T-helper 2 cell (primary cell): ENCODE measurements at places on chromosomes 16 and 17.

GRCh38 chr16:31529108-31529936, 1.6 kb downstream of the AHSP start:
- no peak for DNase-seq

DNA sequence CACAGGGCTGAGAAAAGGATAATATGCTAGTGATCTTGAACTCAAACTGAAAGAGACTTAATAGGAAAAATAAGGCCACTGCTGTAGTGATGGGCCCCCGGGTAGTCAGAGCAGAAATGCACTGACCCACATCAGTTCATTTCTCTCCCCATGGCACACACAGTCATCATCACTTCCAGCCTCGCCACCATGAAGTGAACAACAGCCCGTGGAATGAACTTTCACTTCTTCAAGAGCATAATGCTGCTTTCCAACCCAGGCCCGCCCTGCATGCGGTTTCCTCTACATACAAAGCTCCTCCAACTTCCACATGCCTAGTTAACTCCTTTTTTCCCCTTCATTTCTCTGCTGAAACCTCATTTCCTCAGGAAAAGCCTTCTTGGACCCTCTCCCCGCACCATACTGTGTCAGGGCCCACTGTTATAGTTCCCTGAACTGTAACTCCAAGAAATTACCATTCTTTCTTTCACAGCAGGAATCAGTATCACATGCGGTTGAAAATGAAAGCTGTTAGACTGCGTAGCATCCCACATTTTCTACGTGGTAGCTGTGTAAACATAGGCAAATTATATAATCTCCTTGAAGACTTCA, 65.8 kb upstream of the SMIM36 start:
- no peak for DNase-seq

- DNase-seq = no peak
Observed at GRCh38 chr17:77496401-77496801, 355.6 kb downstream of the SEC14L1 start.

DNA sequence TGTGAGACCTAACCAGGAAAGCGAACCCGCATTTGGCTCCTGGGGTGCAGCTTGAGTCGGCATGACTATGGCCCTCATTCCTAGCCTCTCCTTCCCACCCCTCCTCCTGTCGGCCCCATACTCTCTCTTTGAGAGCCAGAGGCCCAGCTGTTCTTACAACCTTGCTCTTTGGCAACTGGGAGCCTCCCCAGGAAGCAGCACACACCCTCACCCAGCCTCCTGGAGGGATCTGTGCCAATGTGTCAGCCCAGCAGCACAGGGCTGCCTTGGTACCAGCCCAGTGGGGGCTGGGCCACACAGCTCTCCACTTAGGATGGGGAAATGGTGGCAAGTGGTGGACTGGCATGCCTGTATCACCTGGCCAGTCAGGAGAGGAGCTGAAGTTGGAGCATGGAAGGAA, 70.3 kb upstream of the LGALS9 start:
- no peak for DNase-seq

- no peak for DNase-seq
Observed at GRCh38 chr17:10956821-10957220, 118.9 kb upstream of the PIRT start.

- no peak for DNase-seq
Observed at GRCh38 chr17:78166416-78166815, 2.0 kb upstream of the SYNGR2 start.

DNA sequence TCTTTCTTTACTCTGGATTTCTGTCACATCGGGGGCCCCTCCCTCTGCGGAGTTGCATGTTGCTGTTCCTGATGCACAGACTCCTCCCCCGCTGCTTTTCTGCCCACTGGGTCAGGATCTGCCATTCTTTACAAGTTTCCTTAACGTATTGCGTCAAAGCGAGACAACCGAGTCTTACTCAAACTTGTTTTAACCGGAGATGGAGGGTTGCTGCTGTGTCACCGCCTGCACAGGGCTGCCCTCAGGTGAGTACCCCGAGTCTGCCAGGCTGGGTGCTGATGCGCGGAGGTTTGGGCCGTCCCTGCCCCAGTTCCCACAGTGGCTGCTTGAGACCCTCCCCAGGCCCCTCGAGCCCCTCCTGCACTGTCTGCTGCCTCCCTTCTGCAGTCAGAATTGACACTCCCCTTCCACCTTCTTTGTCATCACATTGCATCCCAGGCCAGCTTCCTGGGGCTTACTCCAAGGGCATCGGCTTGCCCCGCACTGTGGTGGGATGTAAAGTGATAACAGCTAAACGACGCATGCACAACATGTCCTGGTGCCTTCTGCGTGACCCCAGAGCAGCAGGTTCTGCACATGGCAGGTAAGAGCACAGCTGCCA, 19.3 kb downstream of the CARHSP1 start:
- no peak for DNase-seq

GRCh38 chr17:30939051-30939689, 17.4 kb downstream of the ADAP2 start:
- DNase-seq = no peak

GRCh38 chr16:56050916-56051315, 140.4 kb upstream of the GNAO1 start:
- no peak for DNase-seq

DNA sequence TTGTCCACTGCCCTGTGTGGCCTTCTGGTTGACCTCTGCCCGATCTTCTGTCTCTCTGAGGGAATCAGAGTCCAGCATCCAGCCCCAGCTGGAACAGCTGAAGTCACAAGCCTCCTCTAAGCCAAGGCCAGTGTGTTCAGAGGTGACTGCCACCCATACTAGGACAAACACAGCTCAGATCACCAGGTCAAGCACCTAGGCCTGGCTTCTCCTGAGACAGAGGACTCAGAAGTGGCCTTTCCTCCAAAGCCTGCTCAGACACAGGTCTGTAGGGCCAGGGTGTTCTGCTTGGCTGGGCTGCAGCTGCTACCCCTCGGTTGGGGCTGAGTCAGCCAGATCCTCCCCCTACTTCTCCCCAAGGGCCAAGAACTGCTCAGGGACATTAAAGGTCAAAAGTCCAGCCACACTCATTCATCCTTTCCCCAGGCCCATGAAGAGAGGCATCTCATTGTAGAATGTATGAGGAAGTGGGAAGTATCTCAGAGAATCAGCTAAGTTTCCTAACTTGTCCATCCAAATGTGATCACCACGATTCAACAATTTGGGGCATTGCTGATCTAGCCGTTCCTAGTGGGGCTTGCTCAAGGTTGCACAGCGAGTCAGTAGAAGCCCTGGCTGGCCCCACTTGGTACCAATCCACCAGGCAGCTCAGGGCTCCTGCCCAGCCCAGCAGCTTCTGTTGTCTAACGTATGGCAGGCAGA, 7.6 kb downstream of the SLC46A1 start:
- DNase-seq = no peak

DNA sequence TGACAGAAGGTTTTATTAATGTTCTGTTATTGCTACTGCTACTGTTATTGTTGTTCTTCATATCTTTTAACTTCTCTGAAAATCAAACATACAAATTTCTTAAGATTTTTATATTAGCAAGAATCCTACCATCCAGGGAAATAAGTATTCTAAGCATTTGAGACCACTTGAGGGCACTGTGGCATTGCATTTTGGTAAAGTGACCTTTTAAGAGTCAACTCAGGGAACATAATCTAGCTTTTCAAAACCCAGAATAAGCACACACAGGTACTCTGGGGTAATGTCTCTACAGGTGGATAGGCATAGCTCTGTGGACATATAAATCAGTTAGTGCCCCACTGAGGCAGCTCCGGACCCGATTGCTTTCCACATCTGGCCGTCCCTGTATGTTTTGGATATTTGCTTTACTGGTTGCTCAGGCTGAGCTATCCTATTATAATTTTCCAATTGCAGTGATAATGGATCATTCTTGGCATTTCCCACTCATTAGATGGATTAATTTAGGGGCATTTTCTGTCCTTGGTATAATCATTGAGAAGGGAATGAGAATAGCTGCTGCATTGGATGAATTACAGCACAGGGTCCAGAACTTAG, 1425.1 kb upstream of the CDH8 start:
- no peak for DNase-seq

DNA sequence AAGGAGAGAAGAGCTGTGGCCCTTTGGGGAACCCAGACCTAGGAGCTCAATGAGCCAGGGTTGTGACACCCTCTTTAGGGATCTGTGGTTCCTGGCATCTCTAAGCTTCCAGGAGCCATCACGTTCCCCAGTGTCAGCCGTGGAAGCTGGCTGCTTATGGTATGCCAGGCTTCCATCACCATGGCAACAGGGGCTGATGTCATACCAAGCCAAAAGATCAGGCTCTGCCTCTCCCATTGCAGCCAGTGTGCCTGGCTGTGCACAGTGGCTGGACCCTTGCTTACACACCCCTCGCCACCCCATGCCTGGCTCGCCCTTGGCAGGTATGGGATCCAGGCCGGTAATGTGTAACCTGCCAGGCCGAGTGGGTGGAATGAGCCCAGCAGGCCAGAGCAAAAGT, 91.1 kb downstream of the SSH2 start:
- DNase-seq = no peak

DNA sequence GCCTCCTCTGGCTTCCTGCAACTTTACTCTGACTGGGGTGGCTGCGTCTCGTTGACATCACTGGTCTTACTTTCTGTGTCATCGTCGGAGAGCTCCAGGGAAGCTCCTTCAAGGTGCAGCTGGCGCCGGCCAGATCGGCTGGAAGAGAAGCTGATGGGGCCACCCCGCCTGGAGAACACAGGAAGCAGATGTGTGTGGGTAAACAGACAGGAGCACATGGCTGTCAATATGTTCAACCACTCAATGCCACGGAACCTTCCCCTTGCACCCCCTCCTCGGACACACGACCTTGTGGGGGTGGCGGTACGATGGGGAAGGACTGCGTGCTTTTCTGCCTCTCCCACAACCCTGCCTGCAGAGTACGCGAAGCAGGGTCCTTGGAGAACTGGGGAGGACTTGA, 40.1 kb downstream of the NDEL1 start:
- no peak for DNase-seq

- no peak for DNase-seq
Observed at GRCh38 chr17:58364270-58364942, 12.4 kb upstream of the SUPT4H1 start.

GRCh38 chr16:56614549-56614991, 6.2 kb downstream of the MT2A start:
- no peak for DNase-seq

DNA sequence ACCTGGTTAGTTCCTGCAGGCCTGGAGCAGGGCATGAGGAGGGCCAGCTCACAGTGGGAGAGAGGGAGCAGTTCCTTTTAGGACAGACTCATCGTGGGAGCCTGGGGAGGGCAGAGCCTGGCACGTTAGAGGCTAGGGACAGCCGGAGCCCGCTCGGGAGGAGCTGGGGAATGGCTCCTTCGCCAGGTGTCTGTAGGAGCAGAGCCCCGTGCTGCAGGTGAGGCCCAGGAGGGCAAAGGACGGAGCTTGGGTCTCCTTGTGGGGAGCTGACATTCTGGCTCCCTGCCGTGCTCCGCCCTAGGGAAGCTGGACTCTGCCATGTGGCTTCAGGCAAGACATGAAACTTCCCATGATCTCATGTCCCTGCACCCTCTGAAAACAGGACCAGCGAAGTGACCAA, 18.7 kb upstream of the MTSS2 start:
- no peak for DNase-seq

DNA sequence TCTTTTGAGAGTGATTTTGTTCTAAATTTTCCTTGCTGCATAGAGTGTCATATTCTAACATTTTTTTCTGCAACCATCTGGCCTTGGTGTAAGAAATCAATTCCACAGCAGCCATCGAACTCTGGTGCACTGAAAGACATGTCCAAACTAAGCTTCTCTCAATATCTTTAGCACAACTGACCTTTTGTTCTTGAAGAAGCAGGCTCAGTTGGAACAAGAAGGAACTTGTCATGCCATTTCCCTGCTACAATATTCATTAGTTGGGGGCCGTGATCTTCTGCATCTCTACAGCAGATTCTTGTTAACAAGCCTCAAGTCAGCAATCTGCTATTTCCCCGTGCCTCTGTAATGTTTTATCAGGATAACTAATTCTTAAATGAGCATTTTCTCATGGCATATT, 1305.6 kb downstream of the CDH11 start:
- no peak for DNase-seq

DNA sequence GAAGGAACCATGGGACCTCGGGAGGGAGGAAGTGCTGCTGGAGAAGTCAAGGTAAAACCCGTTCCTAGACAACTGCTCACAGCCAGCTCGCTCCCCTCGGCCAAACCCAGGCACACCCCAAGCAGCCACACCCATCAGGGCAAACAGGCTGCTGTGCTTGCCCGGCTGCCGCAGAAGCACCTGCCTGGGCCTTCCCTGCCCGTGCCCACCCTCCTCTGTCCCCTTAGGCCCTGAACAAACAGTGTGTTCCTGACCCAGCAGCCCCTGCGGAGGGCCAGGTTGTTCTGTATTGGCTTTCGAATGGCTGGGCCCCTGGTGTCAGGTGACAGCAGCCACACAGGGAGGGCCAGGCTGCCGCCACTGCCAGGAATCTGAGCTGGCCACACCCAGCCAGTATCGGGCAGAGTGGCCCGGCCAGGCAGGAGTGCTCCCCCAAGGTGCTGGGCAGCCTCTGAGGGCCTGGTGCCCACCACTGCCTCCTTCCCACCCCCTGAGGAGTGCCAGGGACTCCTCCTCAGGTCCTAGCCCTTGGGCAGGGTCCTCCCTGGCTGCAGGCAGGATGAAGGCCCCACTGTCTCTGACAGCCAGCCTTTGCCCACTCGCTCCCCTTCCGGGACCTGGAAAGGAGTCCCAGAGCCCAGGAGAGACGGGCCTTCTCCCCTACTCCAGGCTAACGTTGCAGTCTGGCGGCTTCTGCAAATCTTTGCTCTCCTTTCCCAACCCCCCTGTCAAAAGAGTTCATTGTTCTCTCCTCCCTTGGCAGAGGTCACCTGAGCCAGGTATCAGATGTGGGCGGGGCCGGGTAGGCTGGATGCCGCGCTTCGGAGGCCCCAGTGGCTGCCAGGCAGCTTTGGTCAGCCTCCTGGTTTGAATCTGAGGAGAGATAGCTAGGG, 24.0 kb downstream of the LLGL2 start:
- no peak for DNase-seq

- no peak for DNase-seq
Observed at GRCh38 chr16:85400305-85401205, 212.6 kb upstream of the GSE1 start.

DNA sequence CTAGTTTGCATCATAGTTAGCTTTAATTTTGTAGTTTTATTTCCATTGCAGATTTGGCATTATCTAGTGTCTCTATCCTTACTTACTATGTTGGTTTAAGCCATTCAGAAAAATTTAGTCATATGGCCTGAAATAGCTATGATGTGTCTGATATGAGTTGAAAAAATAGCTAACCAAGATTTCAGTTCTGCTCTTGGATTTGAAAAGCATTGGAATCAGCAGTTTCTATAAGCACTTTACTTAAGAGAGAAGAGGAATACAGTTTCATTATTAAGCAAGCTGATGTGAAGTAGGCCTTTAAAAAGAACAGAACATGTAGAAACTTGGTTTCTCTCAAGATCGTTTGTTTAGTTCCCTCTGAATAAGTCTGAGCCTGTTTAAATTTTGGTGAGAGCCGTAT, 25.9 kb downstream of the LPCAT2 start:
- no peak for DNase-seq

- DNase-seq = no peak
Observed at GRCh38 chr16:56245197-56245596, 53.9 kb downstream of the GNAO1 start.

DNA sequence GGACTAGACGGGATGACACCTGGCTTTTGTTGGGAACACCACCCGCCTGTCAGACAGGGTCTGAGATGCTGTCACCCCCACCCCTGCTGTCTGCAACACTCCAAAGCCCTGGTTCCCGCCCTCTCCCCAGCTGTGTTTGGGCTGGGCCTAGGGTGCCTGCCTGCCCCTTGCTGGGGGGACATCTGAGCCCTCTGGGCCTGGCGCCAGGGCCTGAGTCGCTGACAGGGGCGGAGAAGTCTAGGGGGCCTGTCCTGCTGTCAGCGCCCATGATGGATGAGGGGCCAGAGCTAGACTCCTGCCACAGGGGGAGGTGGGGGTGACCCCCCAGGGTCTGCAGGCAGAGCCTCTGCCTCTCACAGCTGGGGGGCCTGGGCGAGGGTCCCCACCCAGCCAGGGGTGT, 7.6 kb upstream of the PKMYT1 start:
- DNase-seq = no peak
